ENCODE measurements at places on chromosomes 12 and 14.
A peak's percentile ranks its signal among the peaks of the same experiment; 100 is the strongest.

GRCh38 chr14:87628129-87628528 lies 364.9 kb downstream of the GALC start:
- DNase-seq = peak; percentile 56

GRCh38 chr14:34931206-34931605 lies 51.6 kb upstream of the SRP54 start:
- DNase-seq = peak; percentile 32

- no peak for DNase-seq
These were observed 70.5 kb downstream of the TTC6 start for GRCh38 chr14:37665951-37666350.

DNA sequence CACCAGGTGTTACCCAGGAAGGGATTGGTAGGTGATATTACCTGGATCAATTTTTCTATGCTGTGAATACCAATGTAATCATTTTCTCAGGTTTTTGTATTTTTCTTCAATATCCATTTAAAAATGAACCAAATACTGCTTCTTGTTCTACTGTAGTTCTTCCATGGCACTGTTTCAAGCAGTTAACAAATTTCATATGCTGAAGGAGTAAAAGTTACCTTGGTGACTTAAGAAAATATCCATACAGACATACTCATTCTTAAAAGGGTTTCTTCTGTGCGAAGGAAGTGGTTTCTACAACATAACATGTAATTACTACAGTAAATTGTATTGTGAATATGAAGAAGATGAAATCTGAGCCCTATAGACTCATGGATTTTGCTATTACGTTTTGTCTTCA lies 222.5 kb downstream of the TMEM117 start:
- DNase-seq = no peak

- no peak for DNase-seq
These were observed 102.2 kb downstream of the SSPN start for GRCh38 chr12:26297396-26298070.

DNA sequence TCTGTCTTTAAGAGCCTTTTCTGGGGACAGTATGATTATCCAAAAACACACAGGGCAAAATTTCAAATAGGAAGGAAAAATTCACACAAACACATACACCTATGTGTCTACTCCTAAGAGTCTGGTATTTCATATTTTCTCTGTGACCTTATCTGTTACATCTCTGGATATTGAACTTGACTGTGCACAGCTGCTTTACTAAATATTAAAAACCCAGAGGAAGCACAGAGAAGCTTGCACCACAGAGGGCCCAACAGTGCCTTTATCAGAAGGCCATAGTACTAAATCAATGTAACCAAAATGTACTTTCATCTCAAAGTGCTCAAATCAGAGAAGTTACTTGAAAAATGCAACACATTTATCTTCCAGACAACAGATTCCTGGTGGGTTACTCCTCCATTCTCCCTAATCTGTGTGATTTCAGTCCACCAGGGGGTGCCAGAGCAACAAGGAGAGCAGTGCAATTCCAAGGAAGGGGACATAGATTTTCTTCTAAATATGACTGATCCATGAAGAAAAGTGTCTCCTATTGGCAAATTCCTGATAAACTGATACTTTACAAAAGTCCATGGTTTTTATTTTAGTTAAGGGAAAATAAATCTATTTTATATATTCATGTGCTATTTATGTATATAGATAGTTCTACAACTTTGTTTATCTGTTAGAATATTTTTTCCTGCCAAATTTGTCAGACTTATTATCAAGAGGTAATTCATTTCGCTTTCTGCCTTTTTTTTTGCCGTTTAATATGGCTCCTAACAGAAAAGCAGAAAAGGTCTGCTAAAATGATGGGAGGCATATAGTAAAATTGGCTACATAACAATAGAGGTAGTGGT lies 617.6 kb downstream of the LRFN5 start:
- peak; percentile 66 for DNase-seq

- no peak for DNase-seq
These were observed 135.1 kb upstream of the SEL1L start for GRCh38 chr14:81668626-81669274.

GRCh38 chr14:47917344-47917954 lies 242.0 kb upstream of the MDGA2 start:
- DNase-seq = peak; percentile 29

DNA sequence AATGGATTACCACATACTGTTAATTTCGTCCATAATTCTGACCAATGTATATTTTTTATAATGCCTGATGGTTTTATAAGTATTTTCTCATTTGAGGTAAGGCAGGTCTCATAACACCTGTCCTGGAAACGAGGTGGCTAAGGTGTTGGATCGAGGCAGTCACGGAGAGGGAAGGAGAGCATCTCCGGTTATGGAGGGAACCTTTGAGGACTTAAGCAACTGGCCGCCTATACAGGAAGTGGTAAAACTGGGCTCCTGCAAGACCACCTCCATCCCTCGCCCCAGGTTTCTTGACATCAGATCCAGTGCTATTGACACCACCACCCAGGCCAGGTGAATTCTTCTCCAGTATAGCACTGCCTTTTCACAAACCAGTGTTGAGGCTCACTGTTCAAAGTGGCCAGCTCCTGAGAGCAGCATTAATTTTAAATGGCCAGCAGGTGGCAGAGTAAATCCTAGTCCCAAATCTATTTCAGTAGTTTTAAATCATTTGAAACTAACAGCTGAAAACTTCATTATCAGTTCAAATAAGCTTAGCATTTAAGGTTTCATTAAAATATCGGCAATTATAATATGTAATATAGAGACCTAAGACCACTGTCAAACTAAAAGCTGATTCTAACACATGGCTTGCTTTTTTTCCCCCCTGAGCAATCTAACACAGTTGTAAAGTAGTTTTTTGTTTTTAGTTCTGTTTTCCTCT lies 100.8 kb downstream of the PPM1A start:
- peak; percentile 44 for DNase-seq

- no peak for DNase-seq
These were observed 141.0 kb downstream of the PAH start for GRCh38 chr12:102776041-102776440.

GRCh38 chr14:70832561-70833305 lies 23.4 kb upstream of the MAP3K9 start:
- DNase-seq = peak; percentile 24

- DNase-seq = no peak
These were observed 7.0 kb upstream of the PFDN5 start for GRCh38 chr12:53288322-53288721.

DNA sequence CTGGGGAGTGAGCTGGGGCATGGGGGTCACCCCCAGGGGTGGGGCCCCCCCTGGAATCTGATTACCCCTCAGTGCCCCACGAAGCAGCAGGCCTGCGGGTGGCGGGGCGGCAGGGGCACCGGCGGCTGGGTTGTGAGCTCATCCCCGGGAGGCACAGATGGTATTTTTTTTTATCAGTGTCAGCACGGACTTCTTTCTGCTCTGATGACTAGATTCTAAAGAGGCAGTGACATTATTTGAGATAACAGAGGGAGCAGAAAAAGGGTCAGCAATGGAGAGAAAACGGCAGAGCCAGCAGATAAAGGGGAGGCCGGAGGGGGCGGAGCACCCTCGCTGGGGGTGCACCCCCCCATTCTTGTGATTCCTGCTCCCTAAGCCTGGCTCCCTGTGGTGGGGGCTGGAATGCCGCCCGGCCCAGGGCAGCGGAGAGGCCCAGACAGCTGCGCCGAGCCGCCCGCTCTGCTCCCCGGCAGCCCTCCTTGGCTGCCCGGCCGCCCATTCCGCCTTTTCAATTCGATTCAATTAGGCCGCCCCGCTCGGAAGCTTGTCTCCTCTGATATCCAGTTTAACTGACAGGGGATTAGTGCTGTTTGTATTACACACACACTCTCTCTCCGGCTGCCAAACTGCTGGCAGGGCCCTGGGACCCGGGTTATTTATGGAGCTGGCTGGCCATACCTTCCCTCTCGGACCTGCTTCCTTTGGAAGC lies 32.9 kb downstream of the MVK start:
- no peak for DNase-seq

DNA sequence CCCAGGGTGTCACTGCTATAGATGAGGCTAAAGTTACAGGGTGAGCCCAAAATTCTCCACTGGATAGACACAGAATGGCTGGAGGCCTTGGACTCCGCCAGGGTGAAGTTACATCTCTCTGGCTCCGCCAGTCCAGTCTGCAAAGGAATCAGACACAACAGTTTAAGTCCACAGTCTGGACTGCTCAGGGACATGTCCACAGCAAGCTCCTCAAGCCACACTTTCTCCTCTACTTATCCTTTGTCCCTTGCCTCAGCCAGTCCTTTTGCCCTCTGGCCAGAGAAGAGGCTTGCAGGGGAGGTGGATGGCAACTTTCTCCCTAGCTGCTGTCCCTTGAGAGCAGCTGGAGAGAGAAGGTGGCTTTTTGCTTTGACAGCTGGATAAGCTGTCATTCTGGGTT lies 28.0 kb downstream of the PTPRB start:
- no peak for DNase-seq

DNA sequence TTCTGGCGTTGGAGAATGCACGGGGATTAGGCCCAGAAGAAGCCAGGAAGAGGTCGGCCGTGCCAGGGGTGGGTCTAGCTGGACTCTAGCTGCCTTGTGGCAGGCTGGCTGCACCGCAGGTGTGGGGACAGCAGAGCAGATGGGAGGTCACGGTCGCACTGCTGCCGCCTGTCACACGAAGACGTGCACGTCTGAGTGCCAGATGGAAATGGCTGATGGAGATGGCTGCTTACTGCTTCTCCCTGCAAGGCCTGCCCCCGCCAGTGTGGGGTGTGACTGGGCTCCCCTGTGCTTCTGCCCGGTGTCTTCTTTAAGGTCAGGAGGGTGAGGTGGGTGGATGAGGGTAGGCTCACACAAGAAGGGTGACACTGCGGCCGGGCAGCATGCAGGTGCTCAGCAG lies 79.0 kb downstream of the MOK start:
- no peak for DNase-seq

DNA sequence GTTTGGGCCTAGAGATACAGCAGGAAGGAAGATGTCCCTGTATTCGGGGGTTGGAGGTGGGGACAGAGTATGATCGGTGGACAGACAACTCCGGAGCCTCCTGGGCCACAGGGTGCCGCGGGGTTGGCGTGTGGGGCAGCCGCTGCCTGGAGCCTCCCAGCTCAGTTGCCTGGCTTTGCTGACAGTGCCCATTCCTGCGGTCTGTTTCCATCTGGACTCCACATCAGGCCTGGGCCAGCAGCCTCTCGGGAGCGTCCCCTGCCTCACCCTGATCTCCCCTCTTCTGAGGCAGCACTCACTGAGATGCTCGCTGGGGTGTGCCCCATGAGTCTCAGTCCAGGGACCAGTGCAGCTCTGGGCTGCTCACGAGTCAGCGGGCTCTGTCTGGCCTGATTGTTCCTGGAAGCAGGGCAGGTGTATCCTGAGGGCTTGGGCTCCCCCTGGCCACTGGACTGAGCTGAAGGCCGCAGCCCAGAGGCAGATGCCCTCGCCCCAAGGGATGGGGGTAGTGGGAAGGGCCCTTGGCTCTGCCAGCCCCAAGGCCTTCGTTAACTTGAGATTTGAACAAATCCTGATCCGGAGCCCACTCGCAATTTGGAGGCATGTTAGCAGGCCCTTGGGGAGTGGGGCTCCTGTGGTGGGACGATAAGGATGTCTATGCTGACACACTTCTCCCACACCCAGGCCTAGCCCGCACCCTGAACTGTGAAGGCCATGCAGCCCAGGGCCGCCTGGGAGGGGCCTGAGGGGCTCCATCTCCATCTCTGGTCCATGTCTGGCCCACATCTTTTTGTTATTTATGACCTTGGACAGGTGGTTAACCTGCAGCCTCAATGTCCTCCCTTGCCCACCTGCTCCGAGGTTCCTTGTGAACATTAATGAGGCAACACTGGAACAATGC lies 7.5 kb downstream of the HIP1R start:
- peak; percentile 57 for DNase-seq

DNA sequence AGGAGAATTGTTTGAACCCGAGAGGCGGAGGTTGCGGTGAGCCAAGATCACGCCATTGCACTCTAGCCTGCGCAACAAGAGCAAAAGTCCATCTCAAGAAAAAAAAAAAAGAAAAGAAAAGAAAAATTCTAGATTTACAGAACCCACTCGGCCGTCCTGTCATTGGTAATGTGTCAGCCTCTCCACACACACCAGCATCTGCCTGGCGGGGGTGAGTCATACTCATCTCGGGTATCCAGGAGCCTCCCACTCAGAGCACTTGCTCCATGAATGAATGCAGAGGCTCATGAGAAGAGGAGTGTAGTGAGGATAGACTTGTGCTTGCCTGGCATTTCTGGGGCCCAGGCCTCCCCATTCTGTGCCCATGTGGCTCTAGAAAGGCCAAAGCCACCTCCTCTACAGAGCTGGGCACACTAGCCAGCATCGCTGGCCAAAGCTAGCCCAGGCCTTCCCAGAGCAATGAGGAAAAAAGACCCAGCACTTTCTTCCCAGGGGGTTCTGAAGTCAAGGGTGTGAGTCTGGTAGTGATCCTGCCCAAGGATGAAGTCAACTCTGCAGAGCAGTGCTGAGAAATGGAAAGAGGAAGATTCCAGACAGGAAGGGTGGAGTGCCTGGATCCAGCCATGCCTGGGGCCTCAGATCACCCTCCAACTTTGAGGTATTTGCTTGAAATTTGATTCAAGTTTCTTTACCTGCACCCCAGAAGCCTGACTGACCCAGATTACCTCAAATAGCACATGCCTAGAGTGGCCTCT lies 31.2 kb upstream of the KLC1 start:
- DNase-seq = peak; percentile 75

DNA sequence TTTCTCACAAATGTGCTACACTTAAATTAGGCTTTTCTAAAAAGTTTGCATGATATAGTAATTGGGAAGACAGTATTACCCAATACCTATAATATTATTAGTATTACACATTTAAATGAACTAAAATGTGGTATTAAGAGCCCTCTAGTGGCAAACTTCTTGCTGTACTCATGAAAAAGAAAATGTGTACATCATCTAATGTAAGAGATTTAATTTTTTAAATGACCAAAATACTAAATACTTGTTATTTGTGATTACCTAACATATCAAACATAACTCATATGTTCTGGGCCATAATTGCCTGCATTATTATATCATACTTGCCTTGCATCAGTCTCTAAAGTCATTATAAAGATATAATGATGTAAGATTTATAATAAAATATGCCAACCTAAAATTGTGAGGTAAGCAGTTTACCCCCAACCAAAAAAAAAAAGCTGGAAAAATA lies 64.2 kb downstream of the DNAI7 start:
- DNase-seq = peak; percentile 48

- no peak for DNase-seq
These were observed 9.6 kb upstream of the OTUB2 start for GRCh38 chr14:94016446-94016976.

GRCh38 chr12:111925171-111925570 lies 83.1 kb downstream of the MAPKAPK5 start:
- no peak for DNase-seq

DNA sequence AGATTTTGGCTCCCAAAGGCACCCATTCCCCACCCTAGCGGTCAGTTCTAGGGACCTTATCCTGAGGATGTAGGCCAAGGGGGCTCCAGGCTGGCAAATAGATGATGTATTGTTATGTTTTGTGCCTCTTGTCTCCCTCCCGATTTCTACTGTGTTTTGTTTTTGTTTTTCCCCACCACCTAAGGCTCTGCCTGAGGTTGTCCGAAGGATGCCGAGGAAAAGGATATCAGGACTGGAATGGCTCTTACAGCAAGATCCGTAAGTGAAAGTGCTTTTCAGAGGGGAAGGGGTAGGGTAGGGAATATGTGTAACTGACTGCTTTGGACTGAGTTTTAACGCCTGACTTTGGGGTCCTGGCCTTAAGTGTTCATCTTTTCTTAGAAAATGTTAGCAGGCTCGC lies 6.6 kb downstream of the FOXG1 start:
- DNase-seq = no peak

GRCh38 chr14:60294411-60295069 lies 45.5 kb downstream of the PPM1A start:
- no peak for DNase-seq

GRCh38 chr12:42010257-42010656 lies 134.4 kb downstream of the GXYLT1 start:
- no peak for DNase-seq

- no peak for DNase-seq
These were observed 13.7 kb downstream of the PLXNC1 start for GRCh38 chr12:94162108-94162507.
